Hematopoietic multipotent progenitor cell treated with erythropoietin and hydrocortisone succinate and interleukin-3 and kit ligand, for 6 days (in vitro differentiated cells): ENCODE measurements at places on chromosomes 7 and 10.
A peak's percentile ranks its signal among the peaks of the same experiment; 100 is the strongest.

DNA sequence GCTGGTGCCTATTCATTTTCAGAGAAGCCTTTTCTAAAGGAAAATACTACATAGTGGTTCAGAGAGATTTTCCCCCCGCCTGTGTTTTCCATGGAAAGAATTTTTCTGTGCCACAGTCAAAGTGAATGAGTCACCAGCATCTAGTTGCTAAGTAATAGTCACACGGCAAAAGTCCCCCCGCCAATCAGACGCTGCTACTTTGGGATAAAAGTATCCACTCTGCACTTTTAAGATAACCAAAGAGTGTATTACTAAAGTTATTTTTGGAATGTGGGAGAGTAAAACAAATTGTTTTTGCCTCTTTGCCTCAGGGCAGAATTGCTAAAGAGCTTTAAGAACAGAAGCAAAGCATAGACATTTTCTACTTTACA lies 23.5 kb downstream of the ABLIM1 start:
- peak; percentile 85 for DNase-seq

GRCh38 chr7:18434171-18434570 lies 61.4 kb upstream of the HDAC9 start:
- no peak for DNase-seq

GRCh38 chr7:28988810-28989209 lies 30.7 kb upstream of the TRIL start:
- DNase-seq, result no peak

DNA sequence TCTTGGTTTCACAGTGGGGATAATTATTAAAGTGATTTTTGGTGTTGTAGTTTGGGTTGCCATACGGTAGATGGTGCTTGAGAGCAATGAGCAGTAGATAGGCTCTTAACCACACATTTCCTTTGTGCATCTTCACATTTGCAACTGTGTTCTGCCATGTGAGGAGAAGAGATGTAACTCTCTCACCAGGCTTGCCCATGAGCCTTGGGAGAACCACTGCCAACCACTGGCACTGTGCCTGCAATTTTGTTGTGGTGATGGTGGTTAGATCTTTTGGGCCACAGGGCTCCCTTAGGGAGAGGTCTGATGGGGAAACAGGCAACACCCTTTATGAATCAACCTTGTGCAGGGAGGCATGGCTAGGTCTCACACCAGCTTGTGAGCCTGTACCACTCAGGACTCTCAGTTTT lies 204.3 kb downstream of the CCDC7 start:
- no peak for DNase-seq

- DNase-seq, result peak; percentile 15
These were observed 50.9 kb upstream of the UNC5B start for GRCh38 chr10:71161425-71161824.

GRCh38 chr10:122515588-122516231 lies 44.8 kb upstream of the DMBT1 start:
- DNase-seq, result no peak

GRCh38 chr10:35639021-35639727 lies 2.9 kb downstream of the FZD8 start:
- DNase-seq, result no peak

- no peak for DNase-seq
These were observed 53.0 kb upstream of the SEMA3A start for GRCh38 chr7:84247591-84247990.

- peak; percentile 80 for DNase-seq
These were observed 92.0 kb upstream of the AHR start for GRCh38 chr7:17206349-17206905.

DNA sequence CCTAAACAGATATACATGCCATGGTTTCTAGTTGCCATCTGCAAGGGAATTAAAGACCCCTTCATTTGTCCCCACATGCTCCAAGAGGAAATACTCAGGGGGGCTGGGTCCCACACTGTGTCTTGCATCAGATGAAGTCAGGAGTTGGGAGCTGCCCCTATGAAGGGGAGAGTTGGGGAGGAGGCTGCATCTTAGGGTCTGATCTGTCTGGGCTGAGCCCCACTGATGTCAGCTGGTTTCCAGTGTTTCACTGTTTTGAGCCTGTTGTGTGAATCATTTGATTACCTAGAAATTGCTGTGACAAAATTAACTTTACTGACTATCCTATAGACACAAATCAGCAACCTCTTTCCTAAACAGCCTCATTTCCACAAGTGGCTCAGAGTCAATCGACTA lies 4.9 kb upstream of the ADCY1 start:
- no peak for DNase-seq

DNA sequence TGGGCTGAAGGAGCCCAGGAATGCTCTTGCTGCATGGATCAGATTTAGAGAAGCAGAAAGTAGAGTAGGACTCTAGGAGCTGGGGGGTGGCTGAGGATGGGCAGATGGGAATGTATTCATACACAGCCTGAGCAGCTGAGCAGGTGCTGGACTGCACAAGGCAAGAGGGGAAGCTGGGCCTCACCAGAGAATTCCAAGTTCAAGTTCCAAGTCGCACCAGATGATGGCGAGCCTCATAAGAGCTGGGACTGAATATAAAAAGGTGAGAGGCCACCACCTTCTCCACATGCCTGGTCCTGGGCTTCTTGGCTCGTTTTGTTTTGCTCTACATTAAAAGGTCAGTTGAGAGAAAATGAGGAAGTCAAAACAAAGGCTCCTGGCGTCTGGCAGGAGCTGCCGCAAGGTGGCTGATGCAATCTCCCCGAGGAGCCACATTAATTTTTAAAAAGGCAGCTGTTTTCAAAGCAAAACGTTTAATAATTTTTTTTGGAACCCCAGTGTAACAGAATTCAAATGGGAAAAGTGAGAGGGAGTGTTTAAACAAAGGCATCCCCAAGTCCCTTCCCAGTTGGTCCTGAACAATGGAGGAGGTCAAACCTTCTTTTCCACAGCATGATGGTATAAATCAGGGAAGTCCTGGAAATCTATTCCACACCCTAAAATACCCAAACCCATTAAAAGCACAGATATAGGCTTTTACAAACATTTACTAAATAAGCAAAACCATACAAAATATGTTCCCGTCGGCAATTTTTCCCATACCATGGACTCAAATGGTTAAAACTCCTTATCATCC lies 9.5 kb downstream of the CYREN start:
- peak; percentile 78 for DNase-seq

- DNase-seq, result no peak
These were observed 304.1 kb downstream of the AGMO start for GRCh38 chr7:15257689-15258088.

- DNase-seq, result no peak
These were observed 32.1 kb downstream of the PLAC9 start for GRCh38 chr10:80164596-80164995.

DNA sequence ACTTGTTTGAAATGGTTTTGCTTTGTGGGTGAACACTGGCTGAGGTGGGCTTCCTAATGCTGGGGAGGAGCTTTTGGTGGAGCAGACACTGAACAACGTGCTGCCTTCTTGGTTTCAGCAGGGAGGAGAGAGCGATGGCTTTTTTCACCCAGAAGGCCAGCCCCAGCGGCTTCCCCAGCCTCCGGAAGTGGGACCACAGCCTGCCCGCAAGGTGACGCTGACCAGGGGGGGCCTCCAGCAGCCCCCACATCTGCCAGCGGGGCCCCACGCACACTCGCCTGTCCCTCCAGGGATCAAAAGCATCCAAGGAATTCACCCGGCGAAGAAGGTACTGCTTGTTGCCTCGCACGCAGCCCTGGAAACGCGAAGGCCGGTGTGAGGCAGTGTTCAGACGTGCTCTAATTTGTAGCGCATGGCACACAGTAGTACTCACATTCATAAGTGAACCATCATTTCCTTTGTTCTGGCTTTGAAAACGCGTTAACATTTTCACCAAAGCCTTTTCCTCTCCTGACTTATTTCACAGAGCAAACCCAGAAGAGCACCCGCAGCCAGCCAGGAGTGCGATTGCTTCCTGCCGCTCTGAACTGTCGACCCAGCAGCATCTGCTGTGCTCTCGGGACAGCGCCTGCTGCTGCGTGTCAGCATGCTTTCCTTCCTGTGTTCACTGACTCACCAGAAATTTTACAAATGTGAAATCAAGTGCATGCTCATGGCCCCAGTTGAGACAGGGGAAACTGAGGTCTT lies 48.4 kb downstream of the SHH start:
- DNase-seq, result peak; percentile 40

- no peak for DNase-seq
These were observed 175.2 kb upstream of the KCND2 start for GRCh38 chr7:120097774-120098173.

GRCh38 chr7:30330134-30331111 lies 46.0 kb downstream of the ZNRF2 start:
- DNase-seq, result peak; percentile 88

- DNase-seq, result no peak
These were observed 20.5 kb downstream of the BNIP3 start for GRCh38 chr10:131961047-131961776.

- no peak for DNase-seq
These were observed 18.0 kb upstream of the STARD3NL start for GRCh38 chr7:38160003-38160571.

- no peak for DNase-seq
These were observed 276.9 kb downstream of the TNS3 start for GRCh38 chr7:47304727-47305719.

DNA sequence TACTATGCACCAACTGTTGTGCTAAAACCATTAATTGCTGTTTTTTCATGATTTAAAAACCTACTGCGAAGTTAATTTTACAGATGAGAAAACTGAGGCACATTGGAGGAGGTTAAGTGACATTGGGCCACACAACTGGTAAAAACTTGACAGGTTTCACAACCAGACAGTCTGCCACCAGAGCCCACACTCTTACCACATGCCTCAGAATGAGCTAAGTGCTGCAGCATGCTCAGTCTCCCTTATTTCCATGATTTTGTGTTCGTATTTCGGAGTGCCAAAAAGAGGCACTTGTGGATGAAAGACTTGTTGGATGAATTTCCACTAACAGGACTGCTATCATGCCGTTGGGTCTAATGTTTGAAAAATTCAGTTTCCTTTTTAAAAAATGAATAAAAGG lies 77.4 kb downstream of the PCLO start:
- no peak for DNase-seq

DNA sequence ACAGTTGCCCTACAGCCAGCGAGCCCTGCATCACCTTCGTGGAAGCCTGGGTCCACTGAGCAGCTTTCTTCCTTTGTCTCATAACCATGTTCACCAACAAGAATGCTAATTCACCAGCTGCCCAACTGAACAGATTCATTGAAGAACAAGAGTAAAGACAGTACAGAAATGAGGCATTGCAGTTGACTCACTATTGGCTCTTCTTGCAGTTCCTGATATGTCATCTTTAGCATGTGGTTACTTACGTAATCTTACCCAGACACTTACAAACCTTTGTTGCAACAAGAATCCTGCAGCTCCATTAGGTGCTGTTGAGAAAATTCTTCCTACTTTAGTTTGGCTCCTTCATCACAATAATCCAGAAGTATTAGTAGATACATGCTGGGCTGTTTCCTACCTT lies 174.0 kb upstream of the TPK1 start:
- peak; percentile 36 for DNase-seq

DNA sequence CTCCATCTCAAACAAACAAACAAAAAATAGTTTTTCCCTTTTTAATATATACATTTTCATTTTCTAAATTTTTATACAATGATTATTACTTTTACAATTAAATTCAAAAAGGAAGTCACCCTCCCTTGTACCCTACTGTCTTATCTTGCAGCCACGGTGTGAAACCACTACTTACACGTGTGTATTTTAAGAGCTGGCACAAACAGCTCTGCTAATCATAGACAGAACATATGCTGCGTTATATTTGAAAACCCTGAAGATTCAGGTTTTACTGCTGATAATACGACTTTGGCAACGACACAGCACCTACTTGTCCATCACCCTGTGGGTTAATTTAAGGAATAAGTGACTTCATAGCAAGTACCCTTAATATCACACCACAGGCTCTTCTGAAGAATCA lies 991 bp downstream of the ANKRD61 start:
- DNase-seq, result peak; percentile 97

DNA sequence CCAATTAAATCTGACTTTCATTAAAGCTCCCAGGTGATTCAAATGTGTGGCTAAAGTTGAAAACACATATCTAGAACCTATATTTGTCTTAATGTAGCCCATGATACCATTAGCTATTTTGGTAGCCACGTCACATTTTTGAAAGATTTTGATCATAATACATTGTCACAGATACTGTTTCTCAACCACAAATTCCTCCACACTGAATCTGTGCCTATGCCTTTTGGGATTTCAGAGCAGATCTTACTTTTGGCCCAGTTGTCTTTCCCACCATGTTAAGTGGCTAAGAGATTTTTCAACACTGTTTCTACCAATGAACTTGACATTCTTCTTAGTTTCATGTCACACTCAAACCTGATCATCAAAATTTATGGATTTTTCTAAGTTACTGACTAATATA lies 47.4 kb downstream of the CH25H start:
- no peak for DNase-seq

DNA sequence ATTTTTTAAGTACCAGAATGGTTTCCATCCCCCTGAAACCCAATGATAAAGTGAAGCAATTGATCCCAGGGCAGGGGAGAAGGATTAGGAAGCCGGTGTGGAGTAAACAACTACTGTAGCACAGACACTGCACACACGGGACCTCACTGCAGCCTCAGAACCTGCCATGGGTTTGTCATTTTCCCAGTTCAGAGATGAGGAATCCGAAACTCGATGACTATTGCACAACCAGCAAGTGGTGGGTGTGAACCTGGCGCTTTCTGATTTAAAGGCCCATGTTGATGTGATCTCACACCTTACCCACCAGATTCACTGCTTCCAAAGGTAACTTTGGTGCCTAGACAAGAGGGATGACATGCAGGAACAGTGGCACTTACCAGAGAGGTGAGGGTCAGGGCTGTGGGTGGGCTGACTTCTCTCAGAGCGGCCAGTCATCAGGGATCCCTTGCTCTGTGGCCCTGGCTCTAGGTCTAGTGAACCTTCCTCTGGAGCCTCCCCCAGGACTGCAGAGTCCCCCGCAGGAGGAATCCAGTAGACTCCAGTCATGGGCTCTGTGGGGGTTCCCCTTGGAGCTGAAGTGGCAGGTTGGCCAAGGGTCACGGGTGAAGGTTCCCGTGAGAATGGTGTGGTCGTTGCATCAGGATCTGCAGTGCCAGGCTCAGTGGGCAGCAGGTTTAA lies 62.8 kb downstream of the PKD1L1 start:
- no peak for DNase-seq

- DNase-seq, result no peak
These were observed 50.0 kb upstream of the MTPN start for GRCh38 chr7:136027160-136027559.
